ENCODE measurements at places on chromosomes 2 and 18.

GRCh38 chr2:99545066-99545465 lies 55.2 kb upstream of the REV1 start:
- DNase-seq: no peak

GRCh38 chr2:71299507-71299906 lies 32.1 kb upstream of the ZNF638 start:
- no peak for DNase-seq

- DNase-seq: no peak
Observed at GRCh38 chr2:20225294-20226151, 593 bp upstream of the SDC1 start.

GRCh38 chr18:48201337-48202005 lies 207.7 kb downstream of the ZBTB7C start:
- no peak for DNase-seq

GRCh38 chr2:147083664-147084063 lies 761.2 kb upstream of the ACVR2A start:
- no peak for DNase-seq

GRCh38 chr2:51795248-51795888 lies 763.4 kb upstream of the NRXN1 start:
- no peak for DNase-seq

DNA sequence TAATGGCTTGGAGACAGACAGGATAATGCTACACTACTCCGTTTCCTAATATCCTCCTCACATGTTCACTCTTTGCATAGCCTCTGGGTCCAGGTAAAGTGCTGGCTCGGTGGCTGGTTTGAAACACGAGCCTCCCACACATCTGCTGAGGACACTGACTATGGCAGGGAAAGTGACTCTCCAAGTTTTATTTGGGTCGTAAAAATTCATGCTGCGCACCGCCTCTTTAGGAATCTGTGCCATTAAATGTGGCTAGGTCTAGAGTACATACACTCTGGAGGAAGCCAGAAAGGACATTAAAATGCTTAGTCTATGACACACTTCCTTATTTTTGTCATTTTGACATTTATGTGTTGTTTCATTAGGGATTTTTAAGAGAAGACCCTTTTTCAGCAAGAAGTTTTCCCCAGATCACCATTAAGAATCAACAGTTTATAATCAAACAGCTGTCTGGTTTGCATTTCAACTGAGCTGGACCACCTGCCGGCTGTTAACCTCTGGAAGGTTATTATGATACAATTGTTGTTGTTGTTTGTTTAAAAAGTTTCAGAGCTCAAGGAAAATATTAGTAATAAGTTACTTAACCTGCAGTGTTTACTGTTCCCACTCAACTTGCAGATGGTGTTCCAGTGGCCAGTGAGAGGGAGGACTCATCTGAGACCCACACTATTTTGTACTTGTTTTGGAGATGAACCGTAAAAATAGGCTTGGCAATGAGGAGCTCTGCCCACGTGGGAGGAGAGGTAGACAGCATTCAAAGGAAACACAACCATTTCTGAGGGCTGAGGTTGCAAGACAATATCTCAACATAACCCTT lies 443.3 kb upstream of the MEIS1 start:
- no peak for DNase-seq

GRCh38 chr2:66445925-66446871 lies 11.3 kb downstream of the MEIS1 start:
- DNase-seq: no peak

GRCh38 chr18:45374878-45375630 lies 240.2 kb upstream of the SLC14A2 start:
- DNase-seq: no peak

DNA sequence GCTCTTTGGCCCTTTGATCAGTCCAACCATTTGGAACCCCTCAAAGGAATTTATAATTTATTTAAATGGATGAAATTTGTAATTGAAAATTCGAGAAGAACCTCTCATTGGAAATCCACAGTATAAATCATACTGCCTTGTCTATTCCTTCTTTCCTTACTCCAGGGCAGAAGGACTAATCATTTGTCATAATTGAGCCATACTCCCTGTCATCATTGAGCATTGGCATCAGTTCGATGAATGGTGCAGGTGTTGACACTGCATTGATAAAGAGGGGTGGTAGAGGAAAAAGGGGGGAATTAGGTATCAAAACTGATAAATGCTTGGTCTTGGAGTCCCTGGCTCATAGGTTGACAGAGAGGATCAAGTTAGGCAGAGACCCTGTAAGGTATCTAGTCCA lies 2.0 kb downstream of the VSNL1 start:
- no peak for DNase-seq

DNA sequence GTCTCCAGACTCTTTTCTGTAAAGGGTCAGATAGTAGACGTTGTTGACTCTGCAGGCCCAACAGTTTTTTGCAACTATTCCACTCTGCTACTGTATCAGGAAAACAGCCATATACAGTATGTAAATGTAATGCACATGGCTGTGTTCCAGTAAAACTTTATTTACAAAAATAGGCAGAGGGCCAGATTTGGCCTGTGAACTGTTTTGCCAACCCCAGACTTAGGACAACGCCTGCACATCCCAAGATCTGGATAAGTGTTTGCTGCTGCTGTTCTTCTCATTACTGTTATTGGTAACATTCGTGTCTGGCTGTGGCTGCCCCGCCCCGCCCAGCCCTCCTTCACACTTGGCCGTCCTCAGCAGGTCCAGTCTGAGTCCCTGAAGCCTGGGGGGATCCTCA lies 94.6 kb upstream of the MCFD2 start:
- no peak for DNase-seq

DNA sequence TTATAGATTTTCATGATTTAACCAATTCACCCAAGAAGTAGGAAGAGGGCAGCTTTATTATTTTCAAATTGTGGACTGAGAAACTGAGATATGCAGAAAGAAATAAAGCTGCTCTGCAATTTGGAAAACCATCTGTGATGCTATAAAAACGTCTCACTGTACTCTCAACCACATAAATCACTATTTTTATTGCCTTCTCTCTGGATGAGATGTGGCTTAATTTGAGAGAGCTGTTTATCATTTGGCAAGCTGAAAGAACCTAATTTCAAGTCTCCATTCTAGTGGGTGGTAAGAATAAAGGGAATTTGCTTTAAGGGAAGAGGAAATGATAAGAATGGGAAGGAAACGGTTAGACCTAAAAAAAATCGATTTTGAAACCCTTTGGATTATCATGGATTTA lies 49.9 kb upstream of the CYP1B1 start:
- no peak for DNase-seq

DNA sequence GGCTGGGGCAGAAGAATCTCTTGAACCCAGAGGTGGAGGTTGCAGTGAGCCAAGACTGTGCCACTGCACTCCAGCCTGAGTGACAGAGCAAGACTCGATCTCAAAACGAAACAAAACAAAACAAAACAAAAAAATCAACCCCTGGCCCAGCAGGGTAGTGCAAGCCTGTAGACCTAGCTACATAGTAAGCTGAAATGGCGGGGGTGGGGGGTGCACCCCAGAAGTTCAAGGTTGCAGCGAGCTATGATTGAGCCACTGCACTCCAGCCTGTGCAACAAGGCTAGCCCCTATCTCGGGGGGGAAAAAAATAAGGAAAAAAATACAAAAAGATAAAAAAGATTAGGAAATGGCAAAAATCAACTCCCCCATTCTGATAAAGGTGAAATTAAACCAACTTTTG lies 6.4 kb downstream of the ATL2 start:
- DNase-seq: no peak

- DNase-seq: no peak
Observed at GRCh38 chr2:106147665-106148064, 46.4 kb downstream of the UXS1 start.

GRCh38 chr2:37543999-37544557 lies 127.4 kb downstream of the CDC42EP3 start:
- no peak for DNase-seq

GRCh38 chr2:155770516-155770915 lies 562.0 kb downstream of the NR4A2 start:
- DNase-seq: no peak

Data from stimulated activated CD4-positive, alpha-beta T cell treated with anti-CD3 and anti-CD28 coated beads, Interleukin-2, amount 100 ng/mL, for 4 hours (primary cell).